ENCODE measurements at places on chromosomes 4 and X.

- no peak for DNase-seq
Observed at GRCh38 chr4:81152839-81153713, 61.9 kb downstream of the PRKG2 start.

DNA sequence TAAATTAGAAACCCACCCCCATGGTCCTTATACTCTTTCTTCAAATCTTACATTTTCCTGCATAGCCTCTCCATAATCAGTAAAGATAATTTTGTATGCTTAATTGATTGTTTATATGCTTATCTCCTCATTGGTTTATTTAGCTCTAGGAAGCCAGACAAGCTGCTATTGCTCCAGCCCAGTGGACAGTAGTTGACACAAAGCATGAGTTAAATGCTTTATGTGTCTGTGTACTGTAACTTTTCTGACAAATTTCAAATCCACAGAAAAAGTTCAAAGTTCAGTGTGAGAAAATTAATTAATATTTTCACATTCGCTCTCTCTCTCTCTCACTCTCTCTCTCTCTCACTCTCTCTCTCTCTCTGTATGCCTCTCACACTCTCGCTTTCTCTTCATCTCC is 181.7 kb downstream of the GABRB1 start:
- DNase-seq, result no peak

DNA sequence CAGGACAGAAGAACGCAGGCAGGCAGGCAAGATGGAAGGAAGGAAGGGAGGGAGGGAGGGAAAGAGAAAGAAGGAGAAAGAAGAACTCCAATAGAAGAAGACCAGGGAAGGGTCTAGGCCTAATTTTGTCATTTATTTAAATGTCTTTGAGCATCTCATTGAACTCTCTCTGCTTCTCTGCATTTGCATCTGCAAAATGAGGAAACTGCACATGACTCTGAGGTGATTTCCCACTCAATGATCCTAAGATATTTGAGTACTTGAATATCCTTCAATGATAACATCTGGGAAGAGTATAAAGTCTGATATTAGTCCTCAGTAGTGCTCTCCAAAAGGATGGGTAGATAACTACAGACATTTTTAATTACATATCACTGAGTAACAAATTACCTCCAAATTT is 33.1 kb upstream of the RBPJ start:
- no peak for DNase-seq

GRCh38 chr4:84952004-84952403 is 14.5 kb downstream of the WDFY3 start:
- DNase-seq, result no peak

- DNase-seq, result no peak
Observed at GRCh38 chr4:177464026-177464425, 21.8 kb upstream of the AGA start.

DNA sequence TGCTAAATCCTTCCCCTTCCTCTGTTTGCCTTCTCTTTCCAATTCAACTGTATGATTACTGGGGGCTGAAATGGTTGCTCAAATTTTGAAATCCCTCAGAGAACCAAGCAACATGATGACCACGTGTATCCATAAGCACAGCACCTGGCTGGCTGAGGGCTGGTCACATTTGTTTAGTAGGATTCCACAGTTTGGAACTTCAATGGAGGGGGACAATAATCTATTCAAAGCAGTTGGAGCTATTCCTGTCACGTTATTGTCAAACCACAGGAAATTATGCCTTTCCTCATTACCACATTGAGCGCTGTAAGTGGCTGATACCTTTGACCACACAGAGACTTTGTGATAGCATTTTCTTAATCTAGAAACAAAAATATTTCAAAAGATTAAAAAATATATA is 7.0 kb downstream of the TMSB4X start:
- no peak for DNase-seq

DNA sequence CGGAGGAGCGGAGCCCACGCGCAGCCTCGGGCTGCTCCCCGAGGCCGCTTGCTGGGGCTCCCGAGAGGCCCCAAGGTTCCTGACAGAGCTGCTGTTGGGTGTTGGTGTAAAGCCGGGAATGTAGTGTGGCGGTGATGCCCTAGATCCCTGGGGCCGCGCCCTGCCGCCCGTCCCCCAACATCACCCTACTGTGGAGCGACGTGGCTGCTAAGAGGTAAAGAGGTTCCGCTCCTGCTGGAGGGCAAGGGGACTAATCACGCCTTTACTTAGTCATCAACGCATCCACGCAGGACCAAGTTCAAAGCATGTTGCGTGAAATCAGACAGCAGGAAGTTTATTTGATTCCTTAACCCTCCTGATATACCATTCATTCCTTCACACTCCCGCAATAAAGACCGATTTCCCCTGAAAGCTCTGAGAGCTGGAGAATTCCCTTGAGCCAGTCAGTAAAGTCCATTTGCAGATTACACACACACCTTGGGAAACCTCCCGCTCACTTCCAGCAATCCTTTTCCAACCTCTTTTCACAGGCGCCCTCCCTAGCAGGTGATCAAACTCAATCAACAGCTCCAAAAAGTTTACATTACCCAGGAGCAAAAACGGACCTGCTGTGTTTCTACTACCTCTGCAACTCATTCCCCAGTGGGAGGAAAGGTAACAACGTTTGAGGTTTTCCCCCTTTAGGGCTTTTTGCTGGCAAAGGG is 579 bp upstream of the GABRA2 start:
- DNase-seq, result peak; percentile 13

DNA sequence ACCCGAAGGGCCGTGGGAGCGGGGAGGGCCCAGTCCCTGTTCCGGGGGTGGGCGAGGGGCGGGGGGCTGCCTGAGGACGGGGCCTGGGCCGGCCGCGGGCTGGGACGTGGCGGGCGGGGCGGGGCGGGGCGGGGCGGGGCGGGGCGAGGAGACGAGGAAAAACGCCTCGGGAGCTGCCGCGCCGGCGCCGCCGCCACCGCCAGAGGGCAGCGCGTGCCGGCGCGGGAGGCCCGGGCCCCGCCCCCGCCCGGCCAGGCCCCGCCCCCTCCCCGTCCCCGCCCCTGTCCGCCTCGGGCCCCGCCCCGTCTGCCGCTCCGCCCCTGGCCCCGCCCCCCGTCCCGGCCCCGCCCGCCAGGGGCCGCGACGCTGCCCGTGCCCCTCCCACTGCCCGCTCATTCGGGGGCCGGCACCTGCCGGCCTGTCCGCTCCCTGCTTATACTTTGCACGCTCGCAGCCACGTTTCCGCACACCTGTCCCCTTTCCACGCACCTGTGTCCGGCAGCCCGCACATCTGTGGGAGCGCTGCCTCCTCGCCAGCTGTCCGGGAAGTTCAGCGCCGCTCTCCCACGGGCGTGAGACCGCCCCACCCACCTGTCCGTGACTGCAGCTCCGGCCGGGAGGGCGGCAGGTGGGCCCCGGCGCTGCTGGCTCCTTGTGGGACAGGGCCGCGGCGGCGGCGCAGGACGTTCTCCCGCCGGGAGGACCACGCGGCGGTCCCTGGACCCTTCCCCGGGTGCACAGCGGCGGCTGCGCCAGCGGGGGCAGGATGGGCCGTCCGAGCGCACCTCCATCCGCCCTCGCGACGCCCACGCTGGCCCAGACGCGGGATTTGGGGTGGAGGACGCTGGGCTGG is 1.7 kb upstream of the FGFRL1 start:
- DNase-seq, result peak; percentile 63

DNA sequence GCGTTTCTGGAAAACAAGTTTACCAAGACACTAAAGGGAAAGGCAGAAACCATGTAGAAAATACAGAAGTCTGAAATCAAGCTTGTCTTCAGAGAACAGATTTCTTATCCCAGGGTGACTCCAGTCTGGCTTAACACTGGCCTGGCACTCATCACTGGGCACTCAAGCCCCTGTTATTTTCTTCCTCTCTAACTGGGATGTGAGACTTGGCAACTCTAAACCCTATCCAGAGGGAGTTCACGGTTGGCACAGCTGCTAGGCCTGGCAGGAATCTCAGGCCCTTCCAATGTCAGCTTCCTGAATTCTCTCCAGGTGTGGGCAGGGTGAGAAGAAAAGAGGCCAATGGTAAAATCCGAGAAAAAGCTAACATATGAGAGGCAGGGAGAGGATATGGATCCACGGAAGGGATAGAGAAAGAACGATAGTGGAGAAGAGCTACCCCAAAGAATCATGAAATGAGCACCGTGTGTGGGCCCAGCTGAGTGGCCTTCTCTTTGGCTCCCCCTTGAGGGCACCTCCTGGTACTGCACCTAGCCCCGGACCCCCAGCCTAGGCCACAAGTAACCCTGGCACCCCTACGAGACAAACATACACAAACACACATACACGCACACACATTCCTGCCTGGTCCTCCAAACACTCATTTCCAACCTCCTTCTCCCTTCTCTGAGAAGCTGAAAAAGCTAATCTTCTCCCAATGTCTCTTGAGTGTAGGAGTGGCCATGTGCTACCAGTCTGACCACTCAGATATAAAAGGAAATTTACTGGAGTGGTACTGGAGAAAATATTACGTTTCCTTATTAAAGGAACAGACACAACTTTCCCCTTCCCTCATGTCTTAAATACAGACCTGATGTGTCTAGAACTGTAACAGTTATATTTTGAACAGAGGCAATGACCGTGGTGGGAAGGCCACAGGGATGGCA is 16.6 kb upstream of the PTCHD1 start:
- peak; percentile 31 for DNase-seq

- no peak for DNase-seq
Observed at GRCh38 chr4:187183346-187183745, 459.7 kb upstream of the FAT1 start.

- no peak for DNase-seq
Observed at GRCh38 chrX:41023098-41023497, 62.1 kb upstream of the USP9X start.

DNA sequence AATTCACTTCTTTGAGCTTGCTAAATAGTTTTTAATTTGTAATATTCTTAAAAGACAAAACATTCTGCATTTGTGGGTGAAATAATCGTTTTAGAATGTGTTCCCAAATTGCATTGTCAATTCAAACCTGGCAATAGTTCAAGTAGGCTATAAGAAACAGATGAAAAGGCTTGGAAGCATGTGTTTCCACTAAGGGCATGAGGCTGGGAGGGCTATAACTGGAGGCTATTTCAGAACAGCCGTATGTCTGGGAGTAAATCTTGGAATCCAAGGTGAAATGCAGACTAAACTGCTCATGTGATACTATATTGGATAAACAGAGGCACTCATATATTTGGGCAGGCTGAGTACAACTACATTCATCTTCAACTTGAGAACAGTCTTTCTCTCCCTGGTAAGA is 117.4 kb upstream of the GRPR start:
- DNase-seq, result no peak

DNA sequence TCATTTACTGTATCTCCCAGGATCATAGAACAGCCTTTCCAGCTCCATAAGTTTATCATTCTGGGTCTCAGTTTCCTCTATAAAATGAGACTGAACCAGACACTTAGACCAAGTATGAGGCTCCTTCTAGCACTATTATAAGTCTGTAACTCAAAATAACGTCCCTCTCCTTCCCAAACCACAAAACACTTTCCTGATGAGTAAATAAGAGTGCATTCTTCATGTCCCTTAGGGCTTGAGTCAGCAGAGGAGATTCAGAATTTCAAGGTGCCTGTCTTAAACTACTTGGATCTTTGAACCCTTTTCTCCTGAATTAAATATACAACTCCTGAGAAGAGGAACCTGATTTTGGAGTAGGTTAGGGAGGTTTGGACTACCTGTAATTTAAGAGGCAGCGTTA is 62.6 kb downstream of the GLRA2 start:
- DNase-seq, result no peak

GRCh38 chr4:112898357-112899141 is 150.9 kb upstream of the ANK2 start:
- no peak for DNase-seq

DNA sequence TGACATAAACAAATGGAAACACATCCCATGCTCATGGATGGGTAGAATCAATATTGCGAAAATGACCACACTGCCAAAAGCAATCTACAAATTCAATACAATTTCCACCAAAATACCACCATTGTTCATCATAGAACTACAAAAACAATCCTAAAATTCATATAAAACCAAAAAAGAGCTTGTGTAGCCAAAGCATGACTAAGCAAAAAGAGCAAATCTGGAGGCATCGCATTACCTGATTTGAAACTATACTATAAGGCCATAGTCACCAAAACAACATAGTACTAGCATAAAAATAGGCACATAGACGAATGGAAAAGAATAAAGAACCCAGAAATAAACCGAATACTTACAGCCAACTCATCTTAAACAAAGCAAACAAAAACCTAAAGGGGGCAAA is 342.8 kb upstream of the AGA start:
- DNase-seq, result no peak

DNA sequence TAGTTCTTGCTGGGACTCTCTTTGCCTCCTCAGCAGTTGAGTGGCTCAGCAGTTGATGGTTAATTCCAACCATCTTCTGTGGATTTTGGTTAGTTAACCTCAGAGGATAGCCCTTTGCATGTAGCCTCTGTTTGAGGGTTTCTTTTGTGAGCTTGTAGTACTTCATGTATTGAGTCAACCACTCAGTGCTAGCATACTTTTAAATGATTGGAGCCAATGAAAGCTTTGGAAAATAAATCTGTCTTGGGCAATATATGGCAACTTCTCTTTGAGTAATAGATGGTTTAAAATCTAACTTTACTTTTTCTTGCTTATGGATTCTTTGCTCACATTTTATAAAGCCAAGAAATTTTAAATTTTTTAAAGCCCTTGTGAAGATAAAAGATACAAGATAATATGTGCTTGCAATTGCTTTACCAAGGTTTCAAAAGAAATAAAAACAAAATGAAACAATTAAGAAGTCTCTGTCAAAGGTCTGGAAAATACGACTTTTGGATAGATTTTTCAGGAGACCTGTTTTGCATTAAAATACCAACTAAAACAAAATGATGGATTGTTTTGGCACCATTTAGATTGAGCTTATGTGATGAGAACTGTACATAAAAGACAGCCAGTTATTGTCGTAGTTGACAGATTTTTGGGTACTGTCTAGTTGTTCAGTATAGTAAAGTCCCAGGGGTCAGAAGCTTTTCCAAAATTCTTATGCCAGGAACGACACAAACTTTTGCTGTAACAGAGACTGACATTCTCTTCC is 181.9 kb downstream of the SPRY1 start:
- DNase-seq, result no peak

DNA sequence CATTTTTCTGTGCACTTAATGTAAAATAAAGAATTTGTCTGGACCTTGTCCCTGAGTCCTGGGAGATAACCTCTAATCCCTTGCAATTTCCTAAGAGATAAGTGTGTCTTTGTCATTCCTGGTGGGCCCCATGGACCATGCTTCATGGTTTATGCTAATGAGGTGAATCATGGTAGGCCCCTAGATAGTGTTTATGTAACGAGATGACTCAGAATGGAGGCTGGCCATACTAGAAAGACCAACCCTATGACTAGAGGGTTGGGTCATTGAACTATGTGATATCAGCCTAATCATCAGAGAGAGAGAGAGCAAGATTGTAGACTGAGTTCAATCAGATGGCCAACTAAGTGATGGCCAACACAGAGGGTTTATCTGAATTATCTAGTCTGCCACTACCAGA is 64.2 kb upstream of the NHSL2 start:
- DNase-seq, result no peak
